ENCODE measurements at places on chromosomes 4 and X.

GRCh38 chr4:79743014-79743413 lies 330.0 kb downstream of the ANTXR2 start:
- DNase-seq, result no peak

GRCh38 chr4:169484485-169484884 lies 127.9 kb downstream of the NEK1 start:
- DNase-seq, result no peak

- DNase-seq, result no peak
Measured at GRCh38 chr4:74433541-74434172, 11.3 kb upstream of the AREG start.

DNA sequence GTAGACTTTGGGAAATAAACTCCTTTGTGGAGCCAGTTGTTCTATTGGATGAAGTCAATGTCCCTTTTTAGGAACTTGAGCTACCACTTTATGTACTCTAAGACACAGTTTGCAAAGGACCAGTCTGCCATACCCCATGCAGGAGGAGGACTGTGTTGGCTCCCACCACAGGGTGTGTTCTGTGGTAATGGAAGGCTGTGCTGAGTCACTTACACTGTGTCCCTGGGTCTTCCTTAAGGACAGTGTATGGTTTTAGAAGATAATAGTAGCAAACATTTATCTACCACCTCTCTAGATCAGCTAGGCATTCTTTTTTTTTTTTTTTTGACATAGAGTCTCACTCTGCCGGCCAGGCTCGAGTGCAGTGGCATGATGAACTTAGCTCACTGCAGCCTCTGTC lies 184.0 kb upstream of the PGRMC2 start:
- DNase-seq, result no peak

GRCh38 chrX:131703646-131704045 lies 159.8 kb downstream of the OR13H1 start:
- no peak for DNase-seq

- DNase-seq, result no peak
Measured at GRCh38 chr4:47862297-47862696, 24.4 kb upstream of the CORIN start.

GRCh38 chr4:23061431-23061830 lies 368.7 kb downstream of the GBA3 start:
- no peak for DNase-seq

- no peak for DNase-seq
Measured at GRCh38 chr4:6278801-6279197, 9.1 kb downstream of the WFS1 start.

DNA sequence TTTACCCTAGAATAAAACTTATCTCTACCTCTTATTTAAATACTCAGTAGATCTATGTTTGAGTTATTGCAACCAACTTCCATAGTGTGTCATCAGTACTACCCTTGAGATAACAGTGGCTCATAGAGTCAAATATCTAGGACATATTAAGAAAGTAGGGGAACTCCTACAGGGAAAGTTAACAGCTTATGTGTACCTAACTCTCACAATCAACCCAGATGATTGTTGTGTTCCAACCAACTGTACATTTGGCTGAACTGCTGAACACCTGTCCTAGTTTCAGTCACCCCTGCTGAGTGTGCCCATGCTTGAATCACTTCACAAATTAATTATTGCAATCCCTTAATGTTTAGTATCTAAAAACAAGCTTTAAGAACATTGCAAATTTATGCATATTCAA lies 244.2 kb upstream of the GRID2 start:
- DNase-seq, result no peak

DNA sequence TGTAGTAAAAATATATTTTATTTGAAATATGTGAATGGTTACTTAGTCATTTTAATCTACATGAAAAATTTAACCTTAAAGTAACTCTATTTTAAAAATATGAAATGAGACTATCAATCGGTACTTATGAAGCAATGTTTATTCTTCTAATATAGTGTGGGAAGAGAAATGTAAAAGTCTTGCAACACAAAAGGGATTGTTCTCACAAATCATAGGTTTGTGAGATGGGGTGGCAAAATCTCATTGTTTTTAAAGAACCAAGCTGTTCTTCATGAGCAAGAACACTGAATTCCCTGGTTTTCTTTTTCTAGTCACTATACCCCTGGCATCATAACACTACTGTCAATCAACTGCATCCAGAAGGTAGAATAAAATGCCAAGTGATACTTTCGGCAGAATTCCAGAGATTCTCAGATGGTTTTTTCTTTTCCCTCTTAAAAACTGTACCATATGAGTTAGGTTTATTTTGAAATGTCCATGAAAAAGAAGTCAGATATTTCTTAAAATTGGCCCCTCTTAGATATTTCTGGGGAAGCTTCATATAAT lies 52.2 kb downstream of the SNCA start:
- no peak for DNase-seq

- no peak for DNase-seq
Measured at GRCh38 chrX:131424895-131425294, 119.0 kb upstream of the OR13H1 start.

DNA sequence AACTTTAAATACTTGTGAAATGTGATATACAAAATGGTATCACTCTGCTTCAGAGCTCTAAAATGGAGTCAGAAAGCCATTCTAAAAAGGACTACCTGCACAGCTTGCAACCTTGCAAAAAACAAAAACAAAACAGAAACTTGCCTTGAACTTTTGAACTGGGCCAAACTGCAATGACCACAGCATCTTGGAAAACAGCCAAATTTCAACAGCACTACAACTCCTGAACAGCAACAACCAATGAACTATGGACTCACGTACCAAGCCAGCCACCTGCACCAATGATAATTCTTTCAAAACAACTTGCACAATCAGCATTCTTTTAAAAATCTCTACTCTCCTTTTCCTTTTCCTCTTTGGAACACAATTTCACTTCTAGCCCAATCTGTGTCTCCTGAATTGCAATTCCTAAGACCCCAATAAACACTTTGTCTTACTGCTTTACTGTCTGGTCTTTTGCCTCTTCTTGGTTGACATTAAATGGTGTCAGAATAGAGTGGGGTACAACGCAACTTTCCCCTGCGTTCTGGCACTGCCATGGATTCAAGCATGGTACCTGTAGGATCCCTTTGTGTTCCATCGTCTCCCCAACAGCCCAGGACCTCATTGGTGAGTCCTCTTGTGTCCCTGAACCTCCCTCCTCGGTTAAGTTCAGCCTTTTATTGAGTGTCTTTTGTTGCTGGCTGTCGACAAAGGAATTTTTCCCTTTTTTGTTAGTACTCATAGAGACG lies 35.7 kb upstream of the FMR1 start:
- no peak for DNase-seq

DNA sequence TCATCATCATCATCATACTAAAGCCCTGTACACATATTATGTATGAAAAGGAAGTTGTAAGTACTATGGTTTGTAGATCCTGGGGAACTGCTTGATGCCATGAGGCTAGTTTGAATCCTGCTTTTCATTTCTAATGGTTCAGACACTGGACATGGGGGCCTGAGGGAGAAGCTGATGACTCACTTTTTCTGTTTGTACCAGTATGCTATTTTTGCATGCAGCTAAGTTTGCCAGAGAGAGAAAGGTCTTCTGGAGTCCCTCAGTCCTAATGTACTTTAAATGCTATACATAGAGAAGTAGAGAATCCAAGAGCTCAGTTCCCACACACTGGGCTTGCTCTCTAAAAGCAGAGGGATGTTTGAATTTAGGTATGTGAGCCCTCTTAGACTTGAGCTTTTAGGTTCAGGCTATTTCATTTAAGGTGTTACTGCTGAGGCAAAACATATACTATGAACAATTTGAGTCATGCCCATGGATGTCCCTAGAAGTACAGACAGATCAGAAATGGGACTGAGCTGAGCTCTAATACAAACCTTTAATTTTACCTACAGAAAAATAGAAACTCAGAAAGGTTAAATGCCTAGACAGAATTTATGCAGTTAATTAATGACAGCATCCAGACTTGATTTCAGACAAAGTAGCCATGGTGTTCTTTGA lies 17.6 kb upstream of the HS3ST1 start:
- no peak for DNase-seq

DNA sequence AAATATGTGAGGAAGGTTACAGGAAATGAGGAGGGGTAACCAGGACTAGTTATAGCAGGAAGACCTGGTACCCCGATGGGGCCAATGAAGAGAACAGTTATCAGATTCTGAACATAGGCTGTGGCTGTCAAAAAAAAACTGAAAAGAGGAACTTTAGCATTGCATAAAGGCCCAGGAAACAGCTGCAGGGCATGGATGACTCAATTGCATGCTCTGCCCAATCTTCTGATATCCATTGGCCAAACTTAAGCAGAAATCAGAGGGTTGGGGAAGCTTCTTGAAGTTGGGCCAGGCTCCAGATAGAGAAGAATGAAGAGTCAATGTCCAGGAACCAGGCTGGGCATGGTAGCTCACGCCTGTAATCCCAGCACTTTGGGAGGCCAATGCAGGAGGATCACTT lies 1222.4 kb upstream of the PRKX start:
- no peak for DNase-seq

DNA sequence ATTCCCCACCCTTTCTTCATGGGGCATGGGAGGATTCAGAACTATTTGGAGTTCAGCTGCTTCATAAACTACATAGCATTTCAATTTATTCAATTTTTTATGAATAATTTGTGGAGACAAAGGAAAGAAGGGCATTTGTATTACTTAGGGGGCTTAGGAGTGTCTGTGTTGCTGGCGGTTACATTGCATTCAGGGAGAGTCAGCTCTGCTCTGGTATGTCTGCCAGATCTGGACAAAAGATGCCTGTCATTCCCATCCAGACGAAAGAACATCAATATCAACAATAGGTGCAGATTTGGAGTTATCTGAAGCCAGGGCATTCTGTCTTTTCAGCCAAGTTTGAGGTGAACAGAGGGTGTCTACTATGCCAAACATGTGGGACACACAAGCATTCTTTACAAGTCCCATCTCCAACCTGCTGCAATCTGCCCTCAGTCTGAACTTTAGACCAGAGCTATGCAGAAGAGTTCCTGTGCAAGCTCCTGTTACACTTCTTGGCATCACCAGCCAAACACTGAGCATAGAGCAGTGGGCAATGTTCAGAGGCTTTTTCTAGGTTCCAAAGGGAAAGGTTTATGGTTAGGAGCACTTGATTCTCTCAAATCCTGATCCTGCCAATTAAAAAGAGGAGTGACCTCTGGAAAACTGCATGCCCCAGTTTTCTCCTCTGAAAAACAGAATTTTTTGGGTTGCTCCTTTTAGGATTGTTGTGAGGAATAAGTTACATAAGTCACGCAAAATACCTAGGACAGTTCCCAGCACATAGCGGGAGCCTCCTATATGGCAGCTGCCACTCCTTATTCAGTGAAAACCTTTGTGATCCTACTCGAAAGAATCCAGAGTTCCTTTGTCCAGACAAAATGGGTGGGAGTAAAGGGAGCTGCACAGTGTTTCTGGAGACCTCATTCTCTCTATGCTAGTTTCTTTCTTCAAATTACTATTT lies 719.5 kb upstream of the SLIT2 start:
- DNase-seq, result peak; percentile 40

GRCh38 chrX:100674705-100675104 lies 30.7 kb downstream of the SRPX2 start:
- no peak for DNase-seq
